ENCODE measurements at places on chromosomes 12 and 14.

DNA sequence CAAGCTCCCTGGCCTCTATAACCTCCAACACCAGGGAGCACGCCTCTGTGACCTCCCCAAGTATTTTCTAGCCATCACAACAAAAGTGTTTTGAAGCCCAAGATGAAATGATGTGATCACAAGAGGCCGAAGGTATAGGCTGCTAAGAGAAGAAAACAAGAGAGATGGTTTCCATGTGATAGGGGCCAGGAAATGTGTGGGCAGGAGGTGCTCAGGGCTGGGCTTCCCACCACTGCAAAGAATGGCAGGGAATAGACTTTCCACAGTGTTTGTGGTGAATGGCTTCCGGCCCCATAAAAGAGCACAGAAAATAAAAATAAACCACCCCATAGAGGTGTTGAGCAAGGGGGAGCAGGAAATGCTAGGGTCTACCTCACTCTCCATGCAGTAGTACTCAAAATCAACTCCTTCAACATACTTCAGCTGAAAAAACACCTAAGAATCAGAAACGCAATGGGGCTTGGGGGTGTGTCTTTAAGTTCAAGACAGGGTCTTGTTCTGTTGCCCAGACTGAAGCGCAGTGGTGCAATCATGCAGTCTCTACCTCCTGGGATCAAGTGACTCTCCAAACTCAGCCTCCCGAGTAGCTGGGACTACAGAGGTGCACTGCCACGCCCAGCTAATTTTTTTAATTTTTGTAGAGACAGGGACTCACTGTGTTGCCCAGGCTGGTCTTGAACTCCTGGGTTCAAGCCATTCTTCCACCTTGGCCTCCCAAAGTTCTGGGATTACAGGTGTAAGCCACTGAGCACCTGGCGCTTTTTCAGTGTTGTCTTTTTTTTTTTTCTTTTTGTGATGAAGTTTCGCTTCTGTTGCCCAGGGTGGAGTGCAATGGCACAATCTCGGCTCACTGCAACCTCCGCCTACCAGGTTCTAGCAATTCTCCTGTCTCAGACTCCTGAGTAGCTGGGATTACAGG, 27.1 kb downstream of the DAD1 start:
- H3K4me1 ChIP-seq = peaks cover 99% of the 10 kb centered on the region
- peak overlapping the region; percentile 99 for H3K27ac ChIP-seq
- H3K4me3 ChIP-seq = peak overlapping the region; percentile 62
- DNase-seq = peak; percentile 85
- no peaks in the 10 kb centered on the region for H3K36me3 ChIP-seq

DNA sequence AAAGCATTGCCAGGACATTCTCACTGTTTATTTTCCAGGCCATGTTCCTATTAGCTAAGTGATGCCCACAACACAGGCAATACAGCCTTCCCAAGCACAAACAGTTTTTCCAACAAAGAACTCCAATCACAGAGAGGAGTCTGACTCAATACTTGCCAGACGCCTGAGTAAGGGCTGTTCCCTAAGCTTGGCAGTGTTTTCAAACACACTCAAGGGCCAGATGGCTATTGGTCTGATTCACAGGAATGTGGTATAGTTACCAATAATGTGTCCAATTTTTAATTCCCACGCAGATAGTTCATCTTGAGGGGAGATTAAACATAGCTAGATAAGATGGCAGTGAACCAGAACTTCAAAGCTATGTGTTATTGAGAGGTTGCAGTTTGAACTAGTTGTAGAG, 381.0 kb downstream of the SNAPC1 start:
- H3K27ac ChIP-seq = no peak overlapping the region
- no peaks in the 10 kb centered on the region for H3K27me3 ChIP-seq
- no peak overlapping the region for H3K4me3 ChIP-seq
- H3K36me3 ChIP-seq = no peaks in the 10 kb centered on the region
- H3K4me1 ChIP-seq = no peaks in the 10 kb centered on the region

- no peak for DNase-seq
- no peak overlapping the region for H3K27ac ChIP-seq
- H3K27me3 ChIP-seq = no peaks in the 10 kb centered on the region
Measured at GRCh38 chr14:53881161-53881871, 75.3 kb downstream of the BMP4 start.

- peaks cover 7% of the 10 kb centered on the region for H3K4me1 ChIP-seq
- no peaks in the 10 kb centered on the region for H3K27me3 ChIP-seq
- H3K36me3 ChIP-seq = peaks cover 75% of the 10 kb centered on the region
- H3K4me3 ChIP-seq = no peak overlapping the region
Measured at GRCh38 chr12:50123203-50123602, 11.2 kb downstream of the COX14 start.

DNA sequence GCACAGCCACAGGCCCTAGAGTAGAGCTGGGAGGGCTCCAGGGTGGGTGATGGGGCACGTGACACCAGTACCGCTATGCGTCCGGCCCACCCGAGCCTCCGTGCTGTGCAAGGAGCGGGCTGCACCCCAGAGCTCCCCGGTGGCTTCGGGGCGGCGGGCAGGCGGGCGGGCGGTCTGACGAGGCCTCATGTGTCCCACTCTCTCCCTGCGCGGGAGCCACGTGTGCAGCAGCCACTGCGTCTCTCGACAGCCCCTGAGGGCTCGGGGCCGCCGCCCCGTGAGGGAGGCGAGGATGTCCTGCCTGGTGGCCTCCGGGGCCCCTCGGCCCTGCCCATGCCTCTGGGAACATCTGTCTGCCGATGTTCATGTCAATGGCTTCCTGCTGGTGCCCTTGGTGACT, 51.2 kb upstream of the FBRSL1 start:
- H3K36me3 ChIP-seq = no peaks in the 10 kb centered on the region
- no peaks in the 10 kb centered on the region for H3K27me3 ChIP-seq
- H3K4me3 ChIP-seq = no peak overlapping the region
- peaks cover 31% of the 10 kb centered on the region for H3K4me1 ChIP-seq
- no peak overlapping the region for H3K27ac ChIP-seq

Data from CD4-positive, CD25-positive, alpha-beta regulatory T cell (primary cell).